WERI-Rb-1 (cell line): ENCODE measurements at places on chromosomes 12 and 14.

GRCh38 chr14:100677554-100678468, 48.9 kb upstream of the DLK1 start:
- DNase-seq = no peak

GRCh38 chr14:71482671-71483070, 449.6 kb upstream of the RGS6 start:
- DNase-seq = no peak

DNA sequence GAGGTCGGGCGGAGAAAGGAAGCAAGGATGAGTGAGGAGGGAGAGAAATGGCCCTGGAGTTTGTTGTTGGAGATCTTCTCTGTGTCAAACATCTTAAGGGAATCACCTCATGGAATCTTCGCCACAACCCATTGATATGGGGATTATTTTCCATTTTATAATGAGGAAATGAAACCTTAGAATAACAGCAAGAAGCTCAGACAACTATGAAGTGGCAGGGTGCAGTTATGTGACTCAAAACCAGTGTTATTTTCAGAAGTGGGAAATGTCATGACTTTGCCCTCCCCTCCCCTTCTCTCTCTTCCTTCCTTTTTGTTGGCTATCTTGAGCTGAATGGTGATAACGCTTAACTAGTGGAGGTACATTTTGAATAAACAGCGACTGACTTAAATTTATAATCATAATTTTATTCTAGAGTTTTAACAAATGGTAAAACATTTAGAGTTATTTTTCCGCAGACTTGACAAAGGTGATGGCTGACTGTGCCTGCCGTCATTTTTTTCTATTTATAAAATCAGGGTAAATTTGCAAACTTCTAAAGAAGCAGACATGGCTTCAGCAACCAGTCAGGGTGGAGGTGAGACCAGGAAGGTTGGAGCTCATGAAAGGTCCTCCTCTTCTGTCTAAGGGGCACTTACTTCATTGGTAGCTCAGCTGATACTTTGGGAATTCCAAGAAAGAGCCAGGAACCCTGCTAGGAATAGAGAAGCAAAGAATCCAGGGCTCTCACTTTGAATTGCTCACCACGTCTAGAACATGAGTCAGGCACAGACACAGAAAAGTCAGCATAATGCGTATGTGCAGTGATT, 232.4 kb downstream of the RGS6 start:
- DNase-seq = no peak

GRCh38 chr12:68789144-68789878, 18.7 kb upstream of the MDM2 start:
- no peak for DNase-seq

DNA sequence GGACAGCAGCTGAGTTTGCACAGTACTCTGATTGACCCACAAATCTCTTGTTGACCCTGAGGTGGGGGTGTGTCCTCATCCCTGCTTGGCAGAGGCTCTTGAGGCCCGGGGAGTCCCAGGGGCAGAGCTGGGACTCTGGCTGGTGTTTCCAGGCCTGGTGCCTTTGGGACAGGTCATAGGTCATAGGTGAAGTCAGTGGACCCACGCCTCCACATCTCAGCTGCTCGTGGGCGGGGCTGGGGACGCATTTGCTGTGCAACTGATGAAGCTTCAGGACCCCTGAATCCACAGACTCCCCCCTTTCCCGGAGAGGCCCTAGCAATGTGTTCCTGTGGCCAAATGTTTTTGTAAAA, 408 bp upstream of the CACNA2D4 start:
- no peak for DNase-seq
